ENCODE measurements at places on chromosomes 4 and X. TPM values are rescaled to one million over a fixed set of nuclear protein-coding genes. Genes with fewer than 3 reads are reported as not detected.

Gene CT47B1
- total RNA-seq, result not detected

Gene TREX2
- 0.42 TPM for total RNA-seq

Gene SSX3
- total RNA-seq, result not detected

Gene DDIT4L
- total RNA-seq, result 0.77 TPM

Gene TMEM271
- total RNA-seq, result not detected

Gene PLP1
- total RNA-seq, result 44.3 TPM

Gene DOK7
- total RNA-seq, result 4.3 TPM

Gene NCAPG
- total RNA-seq, result 1.4 TPM

Gene GAGE12E
- not detected for total RNA-seq

Gene MTMR8
- 5.8 TPM for total RNA-seq

Gene RAI2
- total RNA-seq, result 23.2 TPM

Gene HSFX3
- total RNA-seq, result not detected

Gene SPANXN3
- total RNA-seq, result not detected

Gene GPRIN3
- 3.0 TPM for total RNA-seq

Gene TCEAL6
- not detected for total RNA-seq

Gene TLR2
- 18.0 TPM for total RNA-seq

Gene CLDN22
- not detected for total RNA-seq

Gene PPP1R2C
- total RNA-seq, result not detected

Gene FHL1
- 2,903 TPM for total RNA-seq

Gene ACOT9
- 48.7 TPM for total RNA-seq

Gene RAB39B
- total RNA-seq, result not detected

Gene ADGRG4
- not detected for total RNA-seq

Gene EFHC2
- total RNA-seq, result 13.5 TPM

Gene JCHAIN
- 7.8 TPM for total RNA-seq

Gene TMPRSS11D
- 17.6 TPM for total RNA-seq

Gene C1QTNF7
- 21.1 TPM for total RNA-seq

Gene HSFX1
- 1.5 TPM for total RNA-seq

Gene HS6ST2
- total RNA-seq, result 1.9 TPM

Gene SMR3B
- not detected for total RNA-seq

Gene HTT-AS
- total RNA-seq, result not detected

Gene TCEAL1
- 293 TPM for total RNA-seq

Measured in gastroesophageal sphincter (tissue), 4 donors.